ENCODE measurements at places on chromosomes 1 and 21.

GRCh38 chr1:201533836-201534235 lies 5.1 kb upstream of the NAV1 start:
- no peak for DNase-seq

DNA sequence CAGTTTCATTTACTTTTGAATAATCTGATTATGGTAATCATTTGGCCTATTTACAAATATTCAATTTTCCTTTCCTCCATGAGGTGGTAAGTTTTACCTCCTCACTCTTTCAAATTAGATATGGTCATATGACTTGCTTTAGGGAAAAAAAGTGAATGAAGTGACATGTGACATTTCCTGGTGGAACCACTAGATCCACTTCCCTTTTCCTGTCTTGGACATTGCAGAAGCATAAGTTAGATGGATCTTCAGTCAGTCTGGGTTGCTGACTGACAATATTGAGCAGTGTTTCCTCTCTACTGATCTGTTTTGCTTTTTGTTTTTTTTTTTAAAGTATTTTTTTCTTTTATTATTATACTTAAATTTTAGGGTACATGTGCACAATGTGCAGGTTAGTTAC lies 481.1 kb upstream of the PTBP2 start:
- no peak for DNase-seq

DNA sequence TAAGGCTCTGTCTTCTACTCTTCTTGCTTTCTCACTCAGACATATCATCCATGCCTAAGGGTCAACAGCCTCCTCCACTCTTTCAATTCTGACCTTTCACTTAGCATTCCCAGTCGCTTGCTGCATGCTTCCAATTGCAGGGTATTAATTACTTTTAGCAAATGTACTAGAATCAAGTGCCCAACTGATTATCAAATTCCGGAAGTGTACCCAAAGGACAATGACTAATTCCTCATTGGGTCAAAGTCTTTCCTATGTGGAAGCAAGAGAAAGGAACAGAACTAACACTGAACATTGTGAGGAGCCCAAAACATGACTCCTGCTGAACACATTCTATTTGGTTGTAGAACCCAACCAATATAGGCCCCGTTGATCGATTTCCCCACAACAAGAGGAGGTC lies 101.8 kb downstream of the APP start:
- no peak for DNase-seq

- no peak for DNase-seq
These were observed 158.2 kb upstream of the IRF2BP2 start for GRCh38 chr1:234768171-234768568.

GRCh38 chr1:1033009-1033587 lies 13.2 kb downstream of the AGRN start:
- DNase-seq: peak; percentile 41

- no peak for DNase-seq
These were observed 128.4 kb downstream of the NTMT2 start for GRCh38 chr1:170274131-170274501.

DNA sequence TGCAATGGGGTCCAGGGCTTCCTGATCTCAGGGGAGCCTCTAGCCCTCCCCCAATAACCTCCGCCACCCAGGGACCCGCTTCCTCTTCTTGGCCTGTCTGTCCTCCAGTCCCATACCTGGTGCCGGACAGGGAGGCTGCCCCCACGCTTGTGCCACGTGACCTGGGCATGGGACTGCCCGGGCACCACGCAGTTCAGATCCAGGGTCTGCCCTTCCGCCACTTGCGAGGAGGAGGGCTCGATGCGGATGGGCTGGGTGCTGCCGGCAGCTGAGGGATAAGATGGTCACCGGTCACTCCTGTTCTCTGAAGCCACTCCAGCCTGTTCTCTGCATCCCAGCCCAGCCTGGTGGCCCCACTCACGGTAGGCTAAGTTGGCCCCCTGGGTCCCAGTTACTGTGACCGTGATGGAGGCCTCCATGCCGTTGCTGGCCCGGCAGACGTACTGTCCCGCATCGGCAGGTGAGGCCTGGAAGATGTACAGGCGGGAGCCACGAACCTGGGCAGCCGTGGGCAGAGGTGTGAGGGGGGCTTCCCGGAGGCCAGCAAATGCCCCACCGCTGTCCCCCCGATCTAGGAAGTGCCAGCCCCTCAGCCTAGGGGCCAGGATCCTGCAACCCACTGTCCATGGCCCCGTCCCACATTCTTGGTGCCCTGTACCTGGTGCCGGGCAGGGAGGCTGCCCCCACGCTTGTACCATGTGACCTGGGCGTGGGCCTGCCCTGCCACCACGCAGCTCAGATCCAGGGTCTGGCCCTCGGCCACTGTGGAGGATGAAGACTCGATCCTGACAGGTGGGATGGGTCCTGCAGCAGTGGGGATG lies 39.6 kb downstream of the LDLRAD2 start:
- DNase-seq: no peak

- no peak for DNase-seq
These were observed 61.4 kb downstream of the KAZN start for GRCh38 chr1:14659913-14660312.

DNA sequence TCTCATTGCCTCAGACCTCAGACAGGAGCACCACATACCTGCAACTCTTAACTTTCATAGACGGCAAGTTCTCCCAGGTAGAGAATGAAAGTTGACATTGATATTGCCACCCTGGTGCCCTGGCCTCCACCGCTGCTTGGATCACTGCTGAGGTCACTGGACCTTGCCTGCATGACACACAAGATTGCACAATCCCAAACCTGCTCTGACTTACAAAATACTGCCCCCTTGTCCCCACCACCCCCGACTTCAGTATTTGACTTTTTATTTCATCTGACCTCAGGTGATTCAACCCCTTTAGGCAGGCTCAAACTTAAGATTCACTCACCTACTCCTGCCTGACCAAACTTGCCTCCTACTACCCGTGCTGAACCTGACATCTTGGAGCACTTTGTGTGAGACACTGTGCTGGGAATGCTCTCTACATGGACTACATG lies 43.1 kb upstream of the S1PR1 start:
- DNase-seq: no peak

GRCh38 chr1:187051618-187052232 lies 223.0 kb downstream of the PLA2G4A start:
- no peak for DNase-seq

GRCh38 chr1:5680600-5680999 lies 311.6 kb downstream of the NPHP4 start:
- DNase-seq: no peak

GRCh38 chr1:1325288-1326074 lies 879 bp downstream of the CPTP start:
- no peak for DNase-seq

DNA sequence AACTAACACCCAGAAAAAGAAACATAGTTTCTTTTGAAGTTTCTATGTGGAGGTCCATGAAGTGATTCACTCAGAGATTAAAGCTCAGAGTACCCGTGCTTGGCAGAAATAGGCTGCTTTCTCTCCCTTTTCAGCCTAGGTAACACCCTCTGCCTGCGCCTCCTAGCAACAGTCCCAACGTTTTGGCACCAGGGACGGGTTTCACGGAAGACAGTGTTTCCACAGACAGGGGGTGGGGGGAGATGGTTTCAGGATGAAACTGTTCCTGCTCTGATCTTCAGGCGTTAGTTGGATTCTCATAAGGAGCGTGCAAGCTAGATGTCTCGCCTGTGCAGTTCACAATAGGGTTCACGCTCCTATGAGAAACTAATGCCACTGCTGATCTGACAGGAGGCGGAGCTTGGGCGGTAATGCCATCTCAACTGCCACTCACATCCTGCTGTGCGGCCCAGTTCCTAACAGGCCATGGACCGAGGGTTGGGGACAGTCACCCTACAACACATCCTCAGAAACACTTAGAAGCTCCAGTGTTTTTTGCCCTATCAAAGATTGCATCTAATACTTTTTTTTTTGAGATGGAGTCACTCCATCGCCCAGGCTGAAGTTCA lies 53.2 kb downstream of the CHML start:
- peak; percentile 27 for DNase-seq

- DNase-seq: no peak
These were observed 863 bp downstream of the FH start for GRCh38 chr1:241518476-241519307.

DNA sequence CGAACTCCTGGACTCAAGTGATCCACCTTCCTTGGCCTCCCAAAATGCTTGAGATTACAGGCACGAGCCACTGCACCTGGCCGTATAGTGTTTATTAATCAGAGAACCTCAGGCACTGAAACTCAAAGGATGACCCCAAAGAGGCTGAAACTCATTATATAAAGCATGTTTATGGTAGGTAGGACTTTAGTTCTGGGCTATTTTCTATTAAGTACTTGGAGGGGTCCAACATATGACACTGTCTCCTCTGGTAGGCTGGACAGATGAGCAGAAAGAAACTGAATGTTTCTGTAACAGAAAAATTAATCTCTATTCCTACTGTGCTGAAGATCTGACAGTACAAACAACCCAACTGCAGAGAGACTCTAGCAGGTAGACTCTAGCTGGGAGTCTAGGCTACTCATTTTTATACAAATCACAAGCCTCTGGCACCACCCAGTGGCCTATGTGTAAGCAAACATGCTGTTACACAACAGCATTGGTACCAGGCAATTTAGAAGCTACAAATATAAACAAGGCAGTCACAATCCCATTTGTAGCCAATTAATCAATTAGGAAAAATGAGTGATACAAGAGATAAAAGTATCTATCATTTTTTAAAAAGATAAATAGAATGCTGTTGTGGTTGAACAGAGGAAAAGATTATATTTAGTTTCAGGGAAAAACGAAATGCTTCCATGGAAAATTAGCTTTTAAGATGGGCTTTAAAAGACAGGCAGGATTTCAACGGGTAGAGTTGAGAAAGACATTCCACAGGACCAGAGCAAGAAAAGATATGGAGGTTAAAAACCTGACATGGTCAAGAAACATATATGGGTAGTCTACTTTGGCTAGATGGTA lies 10.4 kb downstream of the DCAF8 start:
- no peak for DNase-seq

DNA sequence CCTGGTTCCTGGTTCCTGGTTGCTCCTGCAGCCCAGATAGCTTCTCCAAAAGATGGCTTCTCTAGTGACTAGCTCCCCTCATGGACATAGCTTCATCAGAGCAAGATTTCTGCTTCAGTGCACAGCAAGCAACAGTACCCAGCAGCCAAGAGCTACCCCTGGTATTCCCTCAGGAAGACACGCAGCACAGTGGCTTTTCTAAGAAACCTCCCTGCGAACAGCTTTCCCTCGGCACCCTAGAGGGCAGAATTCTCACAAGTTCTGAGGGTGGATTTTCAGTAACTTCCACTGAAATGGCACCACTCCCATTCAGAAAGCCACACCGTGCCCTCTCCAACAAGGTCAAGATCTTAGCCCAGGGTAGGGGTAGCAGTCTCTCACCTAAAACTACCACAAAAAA lies 128.2 kb downstream of the EIF4G3 start:
- DNase-seq: no peak

GRCh38 chr1:196376630-196377328 lies 231.5 kb downstream of the KCNT2 start:
- DNase-seq: no peak

DNA sequence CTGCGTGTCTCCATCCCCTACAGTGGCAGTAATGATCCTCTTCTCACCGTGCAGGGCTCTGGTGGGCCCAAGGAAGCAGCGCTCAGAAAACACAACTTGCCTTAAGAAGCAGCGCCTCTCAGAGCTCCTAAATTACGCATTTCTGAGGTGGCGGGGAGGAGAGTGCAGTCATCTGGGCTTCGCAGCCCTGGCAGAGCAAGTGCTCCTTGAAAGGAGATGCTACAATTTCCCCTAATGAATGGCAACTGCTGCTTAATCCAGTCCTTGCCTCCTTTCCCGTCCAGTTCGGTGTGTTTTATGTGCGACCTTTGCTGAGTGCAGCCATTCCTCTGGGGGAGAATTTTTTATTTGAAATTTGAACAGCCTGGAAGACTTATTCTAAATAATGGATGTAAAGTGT lies 287.3 kb downstream of the PTPRU start:
- DNase-seq: no peak

- DNase-seq: no peak
These were observed 443.0 kb downstream of the SIPA1L2 start for GRCh38 chr1:232186931-232187330.

DNA sequence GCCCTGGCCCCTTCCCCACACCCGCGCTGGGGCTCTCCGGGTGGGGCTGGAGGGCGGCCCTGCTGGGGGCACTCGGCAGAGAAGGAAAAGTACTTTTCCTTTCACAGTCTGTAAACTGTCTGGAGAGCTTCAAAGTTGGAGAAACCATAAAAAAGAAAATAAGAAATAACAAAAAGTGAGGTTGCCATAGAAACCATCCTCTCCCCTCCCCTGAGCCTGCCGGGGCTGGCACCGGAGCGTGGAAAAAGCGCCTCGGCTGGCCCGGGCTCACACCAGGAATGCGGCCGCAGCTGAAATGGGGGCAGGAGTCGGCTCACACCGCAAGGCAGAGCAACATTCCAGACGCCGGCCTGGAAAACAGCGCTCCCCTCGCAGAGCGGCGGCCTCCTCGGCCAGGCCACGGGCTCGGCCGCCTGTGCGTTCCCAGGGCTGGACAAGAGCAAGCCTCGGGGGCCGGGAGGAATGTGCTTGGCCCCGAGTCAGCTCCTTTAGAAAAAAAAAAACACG lies 69.2 kb downstream of the MORN1 start:
- DNase-seq: peak; percentile 75

GRCh38 chr1:41963636-41964035 lies 44.9 kb upstream of the HIVEP3 start:
- DNase-seq: no peak

- no peak for DNase-seq
These were observed 10.1 kb downstream of the OXCT2 start for GRCh38 chr1:39761016-39761415.

DNA sequence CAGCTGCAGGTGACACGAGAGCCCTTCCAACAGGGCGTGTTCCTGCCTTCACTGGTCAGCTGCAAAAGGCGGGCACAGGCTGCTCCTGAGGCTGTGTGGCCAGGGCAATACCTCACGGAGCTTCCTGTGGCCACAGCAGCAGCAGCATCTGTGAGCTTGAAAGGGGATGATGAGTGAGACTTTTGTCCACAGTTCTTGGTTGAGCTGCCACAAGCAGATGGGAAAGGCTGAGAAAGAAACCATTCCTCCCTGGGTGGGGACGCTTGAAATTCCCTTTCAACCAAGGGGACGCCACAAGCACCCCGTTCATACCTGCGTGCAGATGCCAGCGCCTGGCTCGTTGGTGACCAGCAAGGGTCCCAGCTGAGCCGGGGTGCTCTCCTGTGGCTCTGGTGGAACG lies 37.6 kb downstream of the B3GALT5 start:
- no peak for DNase-seq

DNA sequence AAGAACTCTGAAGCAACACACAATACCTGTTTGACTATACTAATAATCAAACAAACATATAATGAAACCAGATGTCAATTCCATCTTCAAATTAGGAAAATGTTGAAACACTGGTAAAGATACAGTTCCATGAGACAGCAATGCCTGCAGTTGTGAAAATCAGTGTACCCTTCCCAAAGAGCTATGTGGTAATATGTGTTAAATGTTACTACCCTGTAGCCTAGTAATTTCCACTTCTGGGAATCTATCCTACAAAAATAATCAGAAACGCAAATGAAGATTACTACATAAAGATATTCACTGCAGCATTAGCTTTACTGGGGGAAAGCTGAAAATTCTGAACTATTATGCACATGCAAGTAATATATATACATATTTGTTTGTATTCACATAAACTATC lies 16.9 kb downstream of the GLIS1 start:
- no peak for DNase-seq
